ENCODE measurements at places on chromosomes 12 and 14.

DNA sequence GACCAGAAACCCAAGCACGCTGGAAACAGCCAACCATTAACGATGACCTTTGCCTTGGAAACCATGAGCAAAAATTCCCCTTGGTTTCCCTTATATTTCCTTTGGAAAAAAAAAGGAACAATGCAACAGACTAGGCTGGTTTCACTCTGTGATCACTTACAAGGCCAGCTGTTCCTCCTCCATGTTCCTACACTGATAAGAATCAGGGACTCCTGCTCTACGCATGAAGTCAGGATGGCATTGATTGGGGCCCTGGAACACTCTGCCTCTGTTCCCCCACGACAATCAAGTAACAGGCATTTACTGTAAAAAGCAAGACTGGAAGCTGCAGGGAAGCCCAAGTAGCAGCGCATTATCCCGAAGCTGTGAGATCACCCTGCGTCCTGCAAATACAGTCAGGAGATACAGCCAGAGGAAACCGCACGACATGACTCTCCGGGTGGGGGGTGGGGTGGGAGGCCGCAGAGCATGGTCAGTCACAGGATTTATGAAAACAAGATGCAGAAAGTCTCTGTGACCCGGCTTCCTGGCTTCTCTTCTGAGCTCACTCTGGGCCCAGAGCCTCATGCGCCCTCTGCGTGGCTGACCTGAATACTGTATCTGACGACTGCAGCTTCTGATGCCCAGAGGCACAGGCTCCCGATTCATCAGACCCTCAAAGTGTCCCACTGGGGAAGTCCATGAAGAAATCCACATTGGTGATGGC, 31.1 kb downstream of the SSH1 start:
- DNase-seq, result no peak

DNA sequence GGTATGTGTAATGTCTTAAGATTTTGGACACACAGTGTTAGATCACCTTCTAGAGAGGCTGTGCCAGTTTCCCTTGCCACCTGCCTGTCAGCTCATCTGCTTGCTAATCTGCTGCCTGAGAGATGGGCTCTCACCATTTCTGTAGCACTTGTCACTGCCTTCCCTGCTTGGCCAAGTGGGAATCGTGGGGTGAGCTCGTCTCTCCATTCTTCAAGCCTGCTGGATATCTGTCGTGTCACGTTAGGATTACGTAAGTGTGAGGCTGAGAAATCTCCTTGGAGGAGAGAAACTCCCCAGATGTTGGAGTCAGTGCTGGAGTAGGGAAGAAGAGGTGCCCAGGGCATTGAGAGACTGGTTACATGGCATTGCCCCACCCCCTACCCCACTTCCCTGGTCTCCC, 8.6 kb upstream of the RPH3A start:
- no peak for DNase-seq

- no peak for DNase-seq
These were observed 137.8 kb downstream of the TTC7B start for GRCh38 chr14:90678420-90678819.

- DNase-seq, result no peak
These were observed 14.9 kb downstream of the ADGRD1 start for GRCh38 chr12:130968611-130969010.

GRCh38 chr12:102888511-102888910, 28.5 kb downstream of the PAH start:
- DNase-seq, result no peak

GRCh38 chr12:67911275-67911600, 78.0 kb upstream of the IFNG-AS1 start:
- DNase-seq, result no peak

GRCh38 chr14:66395300-66395699, 90.9 kb upstream of the CCDC196 start:
- no peak for DNase-seq

- DNase-seq, result no peak
These were observed 2.2 kb downstream of the SSTR1 start for GRCh38 chr14:38209572-38210557.

- DNase-seq, result no peak
These were observed 4.6 kb downstream of the ZNF384 start for GRCh38 chr12:6684609-6685008.

GRCh38 chr14:58724702-58725101, 86.9 kb downstream of the DACT1 start:
- no peak for DNase-seq

DNA sequence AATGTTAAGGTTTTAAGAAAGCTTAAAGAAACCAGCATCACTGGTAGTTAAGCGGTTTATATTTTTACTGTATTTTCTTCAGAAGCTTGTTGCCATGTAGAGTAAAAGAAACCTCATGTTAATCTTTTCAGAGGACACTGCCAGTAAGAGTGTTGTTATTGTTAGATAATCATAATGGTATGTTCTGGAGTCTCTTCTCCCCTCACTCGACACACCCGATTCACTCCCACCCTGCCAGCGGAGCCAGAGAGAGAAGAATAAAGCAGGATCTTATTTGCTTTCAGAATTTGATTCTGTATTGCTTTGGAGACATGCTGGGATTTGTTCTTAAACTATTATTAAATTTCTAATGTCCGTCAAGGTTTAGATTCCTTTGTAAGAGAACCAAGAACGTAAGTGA, 113.7 kb downstream of the SAMD4A start:
- DNase-seq, result no peak

- DNase-seq, result no peak
These were observed 119.6 kb downstream of the LRRIQ1 start for GRCh38 chr12:85155791-85156190.

DNA sequence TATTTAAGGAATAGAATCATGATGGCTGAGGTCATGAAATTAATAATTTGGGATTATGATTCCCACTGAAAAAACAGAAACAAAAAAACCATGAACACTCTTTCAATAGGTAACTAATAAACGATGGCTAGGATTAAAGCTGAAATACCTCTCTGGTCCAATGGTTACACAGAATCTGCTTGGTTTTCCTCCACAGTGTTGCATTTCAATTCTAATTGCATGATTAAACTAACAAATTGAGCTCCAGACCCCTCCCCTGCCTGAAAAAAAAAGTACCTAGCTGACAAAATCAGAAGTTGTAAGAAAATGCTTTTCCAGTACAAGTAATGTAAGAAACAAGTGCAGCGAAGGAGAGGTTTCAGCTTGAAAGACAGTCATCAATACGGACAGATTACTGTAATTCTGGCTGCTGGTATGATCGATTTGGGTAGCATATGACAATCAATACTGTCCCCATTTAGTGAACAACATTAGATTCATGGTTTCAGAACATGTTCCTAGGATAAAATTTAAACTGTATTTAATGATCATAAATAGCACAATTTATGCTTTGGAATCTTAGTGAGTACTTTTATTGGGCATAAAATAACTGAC, 32.0 kb downstream of the INSM2 start:
- DNase-seq, result no peak

GRCh38 chr14:47365233-47365632, 310.2 kb downstream of the MDGA2 start:
- DNase-seq, result no peak

Data from liver (tissue), 10 donors.